ENCODE measurements at places on chromosomes 6 and 20.

- no peak for DNase-seq
Measured at GRCh38 chr6:41896281-41896680, 1.1 kb upstream of the USP49 start.

DNA sequence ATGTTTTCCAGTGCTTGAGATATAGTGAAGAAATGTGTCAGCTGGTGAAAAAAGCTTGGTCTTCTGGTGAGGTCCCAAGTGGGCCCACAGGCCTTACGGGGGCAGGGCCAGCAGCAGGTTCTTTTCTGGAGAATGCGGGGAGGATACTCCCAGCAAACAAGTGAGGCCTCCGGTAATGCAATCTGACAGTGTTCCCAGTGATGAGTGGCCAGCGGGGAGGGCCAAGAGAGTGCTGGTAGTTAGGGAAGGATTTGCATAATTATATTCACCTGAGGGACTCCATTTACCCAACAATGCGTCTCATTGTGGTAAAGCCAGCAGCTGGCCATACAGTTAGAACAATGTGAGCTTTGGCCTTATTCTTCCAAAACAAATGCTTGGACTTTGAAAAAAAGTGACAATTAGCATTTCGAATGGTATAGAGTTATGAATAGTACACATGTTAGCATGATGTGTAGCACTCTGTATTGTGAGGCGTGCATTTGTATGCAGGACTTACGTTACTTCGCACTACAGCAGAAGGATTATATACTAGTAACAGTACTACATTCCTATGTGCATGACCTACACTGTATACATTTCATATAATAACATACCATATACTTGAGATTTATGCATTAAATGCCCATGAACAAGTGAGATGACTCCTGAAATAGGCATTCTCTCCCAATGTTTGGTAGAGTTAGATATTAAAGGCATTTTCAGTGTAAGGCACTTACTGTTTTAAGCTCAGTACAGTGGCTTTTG lies 69.8 kb downstream of the MYB start:
- DNase-seq = no peak

DNA sequence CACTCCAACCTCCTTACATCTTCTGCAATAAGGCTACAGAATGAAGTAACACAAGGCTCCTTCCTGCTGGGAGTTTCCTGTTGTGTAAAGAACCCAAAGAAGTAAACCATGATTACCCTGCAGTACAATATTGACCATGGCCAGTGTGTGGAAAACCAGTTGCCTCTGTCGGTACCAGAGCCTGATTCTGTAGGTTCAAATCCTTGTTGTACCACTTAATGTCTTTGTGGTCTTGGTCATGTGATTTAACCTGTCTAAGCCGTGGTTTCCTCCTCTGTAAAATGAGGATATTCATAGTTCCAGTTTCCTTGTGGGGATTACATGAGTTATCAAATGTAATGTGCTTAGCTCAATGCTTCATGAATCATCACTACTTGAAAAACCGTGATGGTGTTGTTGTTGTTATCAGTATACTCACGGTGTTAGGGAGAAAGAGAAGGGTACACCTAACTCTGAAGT lies 60.3 kb upstream of the PRELID3B start:
- DNase-seq = no peak

DNA sequence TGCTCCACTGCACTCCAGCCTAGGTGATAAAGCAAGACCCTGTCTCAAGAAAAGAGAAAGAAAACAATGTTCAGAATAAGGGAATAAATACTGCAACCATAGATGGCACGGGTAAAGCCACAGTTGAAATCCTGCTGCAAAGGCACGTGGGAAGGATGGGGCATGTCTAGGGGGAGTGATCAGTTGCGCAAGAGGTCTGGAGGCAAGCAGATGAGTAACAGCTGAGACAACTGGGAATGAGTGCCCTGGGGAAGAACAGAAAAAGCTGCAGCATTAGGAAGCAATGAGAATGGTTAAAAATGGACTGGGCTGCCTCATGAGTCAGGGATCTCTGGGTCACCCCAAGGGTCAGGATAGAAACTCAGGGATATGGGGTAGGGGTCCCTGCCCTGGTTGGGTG lies 96.3 kb downstream of the GMPR start:
- DNase-seq = no peak

- no peak for DNase-seq
Measured at GRCh38 chr20:19176470-19177052, 35.9 kb upstream of the SLC24A3 start.

DNA sequence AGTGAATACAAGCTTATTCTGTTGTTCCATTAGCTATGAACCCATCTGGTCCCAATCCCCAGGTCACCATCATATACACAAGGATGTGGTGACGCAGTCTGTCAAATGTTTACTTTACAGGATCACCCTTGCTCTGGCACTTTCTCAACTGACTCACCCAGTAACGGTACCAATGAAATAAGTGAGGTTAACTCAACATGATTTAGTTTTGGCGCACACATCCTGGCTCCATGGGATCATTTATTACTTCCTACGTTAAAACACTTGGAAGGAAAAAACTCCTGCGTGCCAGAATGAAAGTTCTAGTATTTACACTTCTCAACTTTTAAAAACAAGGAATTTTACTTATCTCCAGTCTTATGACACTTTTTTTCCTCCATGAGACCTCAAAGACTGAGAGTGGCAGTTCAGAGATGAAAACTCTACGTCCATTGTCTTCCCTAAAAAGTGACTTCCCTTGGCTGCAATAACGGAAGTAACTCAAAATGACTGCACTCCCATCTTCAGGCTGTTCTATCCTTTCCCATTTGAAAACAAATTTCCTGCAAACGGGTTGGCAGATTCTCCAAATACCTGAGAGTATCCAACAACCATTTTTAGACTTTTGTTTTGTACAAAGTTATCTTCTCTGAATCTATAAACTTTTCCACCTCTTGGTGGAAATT lies 15.9 kb downstream of the AGPAT4 start:
- no peak for DNase-seq

- DNase-seq = no peak
Measured at GRCh38 chr6:16504609-16505008, 256.7 kb downstream of the ATXN1 start.

DNA sequence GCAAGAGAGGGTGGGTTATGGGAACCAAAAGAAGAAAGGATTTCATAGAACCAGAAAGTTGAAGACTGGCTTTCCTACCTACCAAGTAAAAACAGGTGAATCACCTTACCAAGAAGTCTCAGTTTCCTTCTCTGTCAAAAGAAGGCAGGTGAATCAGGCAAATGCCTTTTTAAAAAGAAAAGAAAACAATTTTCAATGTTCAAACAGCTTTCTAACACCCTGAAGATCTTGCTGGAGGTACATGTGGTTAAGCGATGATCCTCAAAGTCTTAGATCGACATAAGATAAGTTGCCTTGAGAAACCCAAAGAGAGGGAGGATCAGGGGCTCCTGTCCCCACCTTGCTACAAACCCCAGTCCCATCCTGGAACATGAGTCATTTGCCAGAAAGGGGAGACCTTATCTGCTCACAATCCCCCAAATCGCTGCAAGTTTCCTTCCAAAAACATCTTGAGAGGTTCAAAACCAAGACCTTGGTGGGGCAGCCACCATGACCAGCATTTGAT lies 71.6 kb downstream of the NFATC2 start:
- DNase-seq = no peak
